NCI-H1105 treated with DMSO at 0.1 percent for 48 hours (cell line): ENCODE measurements at places on chromosomes 12 and 14.
A peak's percentile ranks its signal among the peaks of the same experiment; 100 is the strongest.

DNA sequence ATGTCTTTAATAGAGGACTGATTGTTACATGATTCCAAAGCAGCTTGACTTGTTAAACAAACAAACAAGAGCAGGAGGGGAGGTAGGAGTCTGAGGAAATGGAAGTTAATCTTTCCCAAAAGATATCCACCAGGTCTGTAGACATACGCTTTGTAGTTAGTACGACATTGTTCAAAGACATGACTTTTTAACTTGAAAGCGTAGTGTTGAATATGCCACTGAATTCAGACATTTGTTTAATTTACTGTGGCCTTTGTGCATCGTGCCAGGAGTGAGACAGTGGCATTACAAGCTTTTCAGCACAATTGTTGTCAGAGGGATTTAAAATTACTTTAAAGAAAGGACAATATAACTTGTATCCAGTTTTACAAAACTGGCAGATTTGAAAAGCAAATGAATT, 53.0 kb downstream of the SAV1 start:
- DNase-seq: no peak

DNA sequence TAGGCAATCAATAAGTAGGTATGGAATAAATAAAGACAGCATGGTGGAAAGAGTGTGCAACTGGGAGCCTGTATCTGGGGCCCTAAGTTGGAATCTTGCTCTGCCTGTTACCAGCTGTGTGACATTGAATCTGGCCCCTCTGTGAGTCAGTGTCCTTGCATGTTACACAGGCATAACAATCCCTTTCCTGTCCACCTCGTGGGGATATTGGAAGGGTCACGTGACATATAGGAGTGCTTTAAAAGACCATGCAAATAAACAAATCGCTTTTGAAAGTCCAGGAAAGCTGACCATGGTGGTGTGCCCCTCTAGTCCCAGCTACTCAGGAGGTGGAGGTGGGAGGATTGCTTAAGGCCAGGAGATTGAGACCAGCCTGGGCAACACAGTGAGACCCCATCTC, 51.1 kb upstream of the VRK1 start:
- no peak for DNase-seq

- DNase-seq: peak; percentile 84
These were observed 2.8 kb upstream of the EML1 start for GRCh38 chr14:99790201-99790977.

- DNase-seq: no peak
These were observed 1.8 kb upstream of the GMFB start for GRCh38 chr14:54490445-54491175.

DNA sequence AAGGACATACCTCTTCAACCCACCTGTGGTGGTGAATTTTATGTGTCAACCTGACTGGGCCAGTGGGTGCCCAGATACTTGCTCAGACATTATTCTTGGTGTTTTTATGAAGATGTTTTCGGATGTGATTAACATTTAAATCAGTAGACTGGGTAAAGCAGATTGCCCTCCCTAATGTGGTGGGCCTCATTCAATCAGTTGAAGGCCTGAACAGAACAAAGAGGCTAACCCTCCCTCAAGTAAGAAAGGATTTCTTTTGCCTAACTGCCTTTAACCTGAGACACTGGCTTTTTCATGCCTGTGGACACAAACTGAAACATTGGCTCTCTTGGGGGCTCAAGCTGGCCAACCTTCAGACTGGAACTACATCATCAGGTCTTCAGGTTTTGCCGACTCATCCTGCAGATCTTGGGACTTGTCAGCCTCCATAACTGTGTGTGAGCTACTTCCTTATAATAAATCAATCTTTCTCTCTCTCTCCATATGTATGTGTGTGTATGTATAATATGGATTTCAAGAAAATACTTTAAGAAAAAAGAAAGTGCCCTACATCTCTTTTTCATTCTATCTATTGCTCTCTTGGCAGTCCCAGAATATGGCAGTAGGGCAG, 39.4 kb downstream of the RTN1 start:
- no peak for DNase-seq

DNA sequence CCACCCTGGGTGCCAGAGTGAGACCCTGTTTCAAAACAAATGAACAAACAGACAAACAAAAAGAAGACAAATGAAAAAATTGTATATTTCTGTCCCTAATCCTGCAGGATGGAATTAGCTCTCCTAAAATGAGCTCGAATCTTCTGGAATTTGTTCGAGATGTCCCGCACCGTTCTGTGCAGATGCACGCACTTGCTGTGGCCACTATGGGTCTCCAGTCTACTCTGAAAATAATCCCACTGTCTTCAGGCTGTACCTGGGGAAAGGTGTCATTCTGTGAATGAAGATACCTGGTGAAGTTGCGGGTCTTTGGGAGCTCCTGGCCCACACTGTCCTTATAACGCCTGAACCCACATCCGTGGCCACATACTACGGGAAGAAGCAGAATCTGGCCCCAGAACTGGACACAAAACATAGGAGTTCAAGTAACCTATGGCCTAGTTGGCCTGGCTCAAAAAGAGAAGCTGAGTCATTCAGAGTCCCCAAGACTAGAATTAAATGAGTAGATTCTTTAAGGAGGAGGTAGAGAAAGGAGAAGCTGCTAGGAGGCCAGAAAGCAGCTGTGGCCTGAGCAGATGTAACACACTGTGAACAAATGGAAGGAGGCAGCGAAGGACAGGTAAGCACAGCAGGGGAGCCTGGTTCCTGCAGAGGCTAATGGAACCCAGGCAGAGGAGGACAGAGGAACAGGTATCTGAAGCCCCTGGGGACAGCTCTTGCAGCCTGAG, 108.6 kb downstream of the FOXN3 start:
- no peak for DNase-seq

- DNase-seq: no peak
These were observed 197.8 kb downstream of the SOX5 start for GRCh38 chr12:23751641-23752040.

GRCh38 chr12:104534162-104534856, 77.6 kb downstream of the CHST11 start:
- no peak for DNase-seq

GRCh38 chr14:81655423-81656314, 122.0 kb upstream of the SEL1L start:
- no peak for DNase-seq

GRCh38 chr14:95619785-95620417, 66.3 kb upstream of the TCL1B start:
- no peak for DNase-seq

GRCh38 chr12:41769810-41770209, 374.9 kb downstream of the GXYLT1 start:
- DNase-seq: no peak

DNA sequence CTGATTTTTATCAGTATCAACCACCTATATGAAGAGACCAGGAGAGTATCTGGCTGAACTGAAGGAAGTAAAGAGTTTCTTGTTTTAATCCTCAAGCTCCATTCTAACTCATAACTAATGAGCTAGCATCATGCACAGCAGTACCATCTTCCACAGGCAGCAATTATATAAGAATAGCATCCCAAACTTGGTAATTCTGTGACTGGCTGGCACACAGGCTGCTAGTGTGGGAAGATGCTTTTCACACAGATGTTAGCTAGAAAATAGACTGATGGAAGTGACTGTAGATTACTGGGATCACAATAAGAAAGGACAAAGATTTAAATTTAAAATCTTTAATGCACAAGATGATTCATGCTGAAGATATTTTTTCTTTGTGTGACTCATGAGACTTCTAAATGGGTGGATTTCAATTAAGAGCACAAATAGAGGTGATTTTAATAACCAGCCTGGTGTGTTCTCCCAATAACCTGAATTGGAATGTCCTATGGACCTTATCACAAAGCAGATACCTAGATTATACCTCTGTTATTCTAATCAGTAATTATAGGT, 417.7 kb upstream of the ATXN7L3B start:
- DNase-seq: no peak

DNA sequence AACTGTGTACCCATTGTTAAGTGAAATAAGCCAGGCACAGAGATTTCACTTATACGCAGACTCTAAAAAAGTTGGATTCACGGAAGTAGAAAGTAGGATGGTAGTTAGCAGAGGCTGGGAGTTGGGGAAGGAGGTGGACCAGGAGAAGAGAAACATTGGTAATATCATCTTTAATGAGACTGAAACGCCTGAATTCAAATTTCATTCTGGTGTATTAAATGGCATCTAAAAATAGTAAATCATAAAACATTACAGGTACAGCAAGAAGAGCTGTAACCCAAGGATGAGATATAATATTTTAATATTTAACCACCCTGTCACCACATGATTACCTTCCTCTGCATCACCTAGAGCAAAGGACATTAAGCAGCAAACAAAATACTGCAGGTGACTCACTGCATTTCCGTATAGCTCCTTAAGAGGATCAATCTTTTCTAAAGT, 99.4 kb downstream of the EPS8 start:
- DNase-seq: no peak

DNA sequence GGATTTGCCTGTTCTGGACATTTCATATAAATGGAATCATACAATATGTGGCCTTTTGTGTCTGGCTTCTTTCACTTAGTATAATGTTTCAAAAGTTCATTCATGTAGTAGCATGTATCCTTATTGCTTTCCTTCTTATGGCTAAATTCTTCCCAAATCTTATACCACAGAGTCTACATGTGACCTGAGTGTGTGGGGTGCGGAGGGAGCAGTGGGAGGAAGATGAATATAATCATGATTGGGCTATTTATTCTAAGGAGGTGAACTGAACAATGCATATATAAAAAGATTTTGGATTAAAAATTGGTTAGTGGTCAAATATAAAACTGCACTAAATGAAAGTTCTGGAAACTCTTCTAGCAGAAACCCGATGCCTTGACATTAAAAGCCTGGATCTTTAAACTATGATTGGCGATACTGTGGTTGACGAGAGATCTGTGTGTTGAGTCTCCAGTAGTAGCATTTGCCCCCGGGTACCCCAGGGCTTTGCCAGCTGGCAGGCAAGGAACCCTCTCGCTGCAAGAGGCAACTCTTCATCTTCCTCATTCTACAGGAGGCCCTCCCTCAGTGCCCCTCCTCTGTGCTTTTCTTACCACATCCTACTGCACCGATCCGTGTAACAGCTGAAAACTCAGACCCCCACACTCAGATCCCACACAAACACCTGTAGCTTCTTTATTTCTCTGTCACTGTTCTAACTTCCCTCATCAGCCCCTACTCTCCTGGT, 2.6 kb downstream of the CYP46A1 start:
- no peak for DNase-seq

- DNase-seq: no peak
These were observed 11.0 kb downstream of the SPRYD3 start for GRCh38 chr12:53067993-53068770.

- DNase-seq: no peak
These were observed 98.1 kb downstream of the KLRB1 start for GRCh38 chr12:9509464-9510161.
